ENCODE measurements at places on chromosomes 1 and 21.

GRCh38 chr1:238558156-238558555 lies 667.4 kb upstream of the ZP4 start:
- H3K27ac ChIP-seq = no peak overlapping the region
- DNase-seq = no peak
- H3K36me3 ChIP-seq = no peaks in the 10 kb centered on the region
- no peaks in the 10 kb centered on the region for H3K27me3 ChIP-seq

DNA sequence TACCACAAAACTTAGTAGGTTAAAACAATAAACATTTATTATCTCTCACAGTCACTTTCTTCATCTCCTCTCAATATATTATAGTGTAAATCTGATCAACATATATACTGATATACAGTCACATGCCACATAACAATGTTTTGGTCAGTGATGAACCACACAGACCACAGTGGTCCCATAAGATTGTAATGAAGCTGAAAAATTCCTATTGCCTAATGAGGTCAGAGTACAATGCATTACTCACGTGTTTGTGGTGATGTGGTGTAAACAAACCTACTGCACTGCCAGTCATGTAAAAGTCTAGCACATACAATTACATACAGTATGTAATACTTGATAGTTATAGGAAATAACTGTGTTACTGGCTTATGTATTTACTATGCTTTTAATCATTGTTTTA lies 30.1 kb downstream of the OLFML3 start:
- H3K4me1 ChIP-seq = no peaks in the 10 kb centered on the region
- no peak for DNase-seq
- H3K27ac ChIP-seq = no peak overlapping the region
- no peaks in the 10 kb centered on the region for H3K36me3 ChIP-seq

GRCh38 chr1:234212764-234213657 lies 160.2 kb upstream of the COA6 start:
- peaks cover 31% of the 10 kb centered on the region for H3K4me1 ChIP-seq
- H3K4me3 ChIP-seq = no peak overlapping the region
- peak; percentile 45 for DNase-seq
- H3K27me3 ChIP-seq = peaks cover 3% of the 10 kb centered on the region
- H3K27ac ChIP-seq = no peak overlapping the region

DNA sequence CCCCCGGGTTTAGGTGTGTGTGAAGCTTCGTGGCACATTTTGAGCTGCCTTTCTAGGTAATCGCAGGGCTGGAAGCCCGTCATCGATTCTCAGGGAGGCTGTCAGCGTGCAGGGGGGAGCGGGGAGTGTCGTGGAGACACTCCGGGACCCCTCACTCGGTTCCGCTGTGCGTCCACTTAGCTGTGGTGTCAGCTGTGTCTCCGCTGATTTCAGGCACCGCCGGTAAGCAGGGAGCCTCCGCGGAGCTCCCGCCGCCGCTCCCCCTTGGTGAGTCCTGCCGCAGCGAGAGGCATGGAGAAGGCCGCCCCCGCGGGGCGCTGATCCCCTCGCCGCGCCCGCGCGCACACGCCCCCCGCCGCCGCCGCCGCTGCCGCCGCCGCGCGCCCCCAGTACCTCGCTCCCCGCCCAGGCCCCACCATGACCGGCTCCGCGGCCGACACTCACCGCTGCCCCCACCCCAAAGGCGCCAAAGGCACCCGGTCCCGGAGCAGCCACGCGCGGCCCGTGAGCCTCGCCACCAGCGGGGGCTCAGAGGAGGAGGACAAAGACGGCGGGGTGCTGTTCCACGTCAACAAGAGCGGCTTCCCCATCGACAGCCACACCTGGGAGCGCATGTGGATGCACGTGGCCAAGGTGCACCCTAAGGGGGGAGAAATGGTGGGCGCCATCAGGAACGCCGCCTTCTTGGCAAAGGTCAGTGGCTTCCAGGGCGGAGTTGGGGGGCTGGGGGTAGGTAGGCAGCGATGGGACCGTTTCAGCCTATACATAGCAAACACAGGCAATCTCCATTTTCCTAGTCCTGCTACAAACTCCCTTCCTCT lies 995 bp downstream of the VASH2 start:
- H3K4me3 ChIP-seq = peak overlapping the region; percentile 48
- peaks cover 4% of the 10 kb centered on the region for H3K27me3 ChIP-seq
- H3K4me1 ChIP-seq = peaks cover 11% of the 10 kb centered on the region
- no peak overlapping the region for H3K27ac ChIP-seq
- DNase-seq = no peak

GRCh38 chr1:229015806-229016205 lies 255.1 kb upstream of the RAB4A start:
- peaks cover 7% of the 10 kb centered on the region for H3K27me3 ChIP-seq
- H3K4me3 ChIP-seq = no peak overlapping the region
- no peak for DNase-seq
- no peaks in the 10 kb centered on the region for H3K4me1 ChIP-seq

DNA sequence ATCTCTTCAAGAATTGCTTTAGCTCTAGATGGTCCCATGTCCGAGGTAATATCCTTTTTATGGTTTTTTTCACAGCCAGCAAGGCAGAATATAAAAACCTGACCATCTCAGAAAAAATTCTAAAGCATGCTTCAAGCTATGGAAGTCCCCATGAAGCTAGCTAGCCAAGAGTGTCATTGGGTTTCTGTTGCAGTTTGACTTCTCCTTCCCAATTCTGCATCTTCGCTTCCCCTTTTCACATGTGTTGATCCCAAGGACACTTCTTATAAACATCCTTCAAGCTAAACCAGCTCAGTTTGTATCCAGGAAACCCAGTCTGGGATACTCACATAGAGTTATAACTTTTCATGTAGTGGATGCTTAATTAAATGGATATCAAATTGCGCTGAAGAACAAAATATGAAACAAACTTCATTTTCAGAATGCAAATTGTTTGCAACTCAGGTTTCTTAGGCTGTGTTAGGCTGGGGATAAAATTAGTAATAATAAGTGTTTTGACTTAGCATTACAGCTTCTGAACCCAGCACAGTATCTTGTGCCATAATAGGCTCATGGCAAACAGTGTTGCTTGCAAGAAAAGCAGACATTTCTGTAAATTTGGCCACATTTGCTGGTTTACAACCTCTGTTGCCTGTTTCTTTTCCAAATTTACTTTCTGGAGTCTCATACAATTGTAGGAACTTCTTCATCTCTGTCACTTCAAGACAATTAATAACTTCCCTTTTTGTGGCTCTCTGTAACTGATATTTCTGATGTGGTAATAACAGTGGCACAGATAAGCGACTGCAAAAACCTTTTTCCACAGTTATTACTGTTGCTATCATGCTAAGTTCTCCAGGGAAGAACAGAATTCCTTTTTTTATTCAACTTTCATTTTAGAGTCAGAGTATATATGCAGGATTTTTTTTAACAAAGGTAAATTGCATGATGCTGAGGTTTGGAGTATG lies 53.2 kb downstream of the NCAM2 start:
- H3K27ac ChIP-seq = no peak overlapping the region
- H3K4me3 ChIP-seq = no peak overlapping the region
- no peaks in the 10 kb centered on the region for H3K36me3 ChIP-seq
- no peaks in the 10 kb centered on the region for H3K4me1 ChIP-seq

- H3K4me3 ChIP-seq = no peak overlapping the region
- H3K27ac ChIP-seq = no peak overlapping the region
- H3K27me3 ChIP-seq = no peaks in the 10 kb centered on the region
- no peaks in the 10 kb centered on the region for H3K4me1 ChIP-seq
- H3K36me3 ChIP-seq = no peaks in the 10 kb centered on the region
- DNase-seq = no peak
Observed at GRCh38 chr1:41765152-41765551, 153.6 kb downstream of the HIVEP3 start.

GRCh38 chr1:61481315-61481715 lies 243.6 kb downstream of the TM2D1 start:
- no peaks in the 10 kb centered on the region for H3K4me1 ChIP-seq
- H3K27me3 ChIP-seq = peaks cover 9% of the 10 kb centered on the region
- H3K27ac ChIP-seq = no peak overlapping the region
- no peak overlapping the region for H3K4me3 ChIP-seq

DNA sequence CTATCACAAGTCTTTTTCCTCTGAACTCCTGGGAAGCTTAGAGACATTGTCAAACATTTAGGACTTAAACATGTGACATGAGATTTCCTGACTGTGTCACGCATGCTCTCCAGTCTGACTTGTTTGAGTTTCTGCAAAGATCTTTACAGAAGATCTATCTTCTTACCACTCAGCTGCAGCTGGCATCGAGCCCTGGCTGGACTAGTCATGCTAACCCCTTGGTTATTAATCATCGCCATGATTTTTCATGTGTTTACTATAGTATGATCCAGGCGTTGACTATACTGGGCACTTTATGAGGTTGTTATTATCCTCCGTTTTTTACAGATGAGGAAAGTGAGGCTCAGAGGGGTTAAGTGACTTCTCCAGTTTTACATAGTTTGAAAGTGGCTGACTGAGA lies 18.1 kb upstream of the IRF2BP2 start:
- no peaks in the 10 kb centered on the region for H3K36me3 ChIP-seq
- H3K27ac ChIP-seq = no peak overlapping the region
- no peaks in the 10 kb centered on the region for H3K4me1 ChIP-seq
- no peaks in the 10 kb centered on the region for H3K27me3 ChIP-seq
- DNase-seq = no peak

DNA sequence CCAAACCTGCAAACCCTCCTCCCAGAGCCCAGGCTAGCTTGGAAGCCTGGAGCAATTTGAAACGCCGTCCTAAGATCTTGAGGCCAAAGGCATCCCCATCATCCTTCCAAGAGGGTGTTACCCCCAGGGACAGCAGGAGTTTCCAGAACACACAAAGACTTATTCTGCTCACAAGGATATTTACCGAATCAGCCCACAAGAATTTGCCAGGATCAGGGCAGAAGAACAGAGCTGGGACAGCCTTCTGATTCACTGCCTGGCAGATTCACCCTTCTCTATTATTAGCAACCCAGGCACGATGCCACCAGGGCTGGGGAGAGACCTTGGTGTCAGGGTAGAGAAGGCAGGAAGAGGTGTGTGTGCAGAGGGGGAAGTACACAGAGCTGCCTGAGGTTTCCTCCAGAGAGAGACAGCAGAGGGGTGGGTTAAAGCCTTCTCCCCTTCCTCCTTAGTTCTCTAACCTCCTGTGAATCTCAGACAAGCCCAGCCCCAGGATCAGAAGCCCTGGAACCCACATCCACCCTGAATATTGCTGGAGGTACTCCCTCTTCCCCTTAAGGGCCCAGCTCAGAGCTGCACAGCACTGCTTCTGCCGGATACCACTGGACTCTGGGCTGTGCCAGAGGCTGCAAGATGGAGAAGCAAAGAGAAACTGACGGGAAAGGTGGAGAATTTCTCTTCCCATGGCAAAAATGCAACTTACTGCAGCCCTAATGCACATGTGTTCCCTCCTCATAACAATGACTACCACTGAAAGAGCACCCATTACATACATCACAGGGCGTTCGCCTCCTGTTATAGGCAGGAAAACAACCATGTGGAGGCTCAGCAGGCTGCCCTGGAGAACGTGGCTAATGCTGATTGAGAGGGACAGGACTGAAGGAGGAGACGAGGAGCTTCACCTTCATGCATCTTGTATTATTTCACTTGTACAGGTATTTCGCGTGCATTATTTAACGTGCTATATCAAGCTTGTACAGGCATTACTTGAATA lies 61.8 kb downstream of the ITPKB start:
- H3K4me1 ChIP-seq = peaks cover 97% of the 10 kb centered on the region
- peak overlapping the region; percentile 94 for H3K27ac ChIP-seq
- H3K36me3 ChIP-seq = peaks cover 7% of the 10 kb centered on the region
- DNase-seq = peak; percentile 78
- no peaks in the 10 kb centered on the region for H3K27me3 ChIP-seq
- peak overlapping the region; percentile 81 for H3K4me3 ChIP-seq

DNA sequence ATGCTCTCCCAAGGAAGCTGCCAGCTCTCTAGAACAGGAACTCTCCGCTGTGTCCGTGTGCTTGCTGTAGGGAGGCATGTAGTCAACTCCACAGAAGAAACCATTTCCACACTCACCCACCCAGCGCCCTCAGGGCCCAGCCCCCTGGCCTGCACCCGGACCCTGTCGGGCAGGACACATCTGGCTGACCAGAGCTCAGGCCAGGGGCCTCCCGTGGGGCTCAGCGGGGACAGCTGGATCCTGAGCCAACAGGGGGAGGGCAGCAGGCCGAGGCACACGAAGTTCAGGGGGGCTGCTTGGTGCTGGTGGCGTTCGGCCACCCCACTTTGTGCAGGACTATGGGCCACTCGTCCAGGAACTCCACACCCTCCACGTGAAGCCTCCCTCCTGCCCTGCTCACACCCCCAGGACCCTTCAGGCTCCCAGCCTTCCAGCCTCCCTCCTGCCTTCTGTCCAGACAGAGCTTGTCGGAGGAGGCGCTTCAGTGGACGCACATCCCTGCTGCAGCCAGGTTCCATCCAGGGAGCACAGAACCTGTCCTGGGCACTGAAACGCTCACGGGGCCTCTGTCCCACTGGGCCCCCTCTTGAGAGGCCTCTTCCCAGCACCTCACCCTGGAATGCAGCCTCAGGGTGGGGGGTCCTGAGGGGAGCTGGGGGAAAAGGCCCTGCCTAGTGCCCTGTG lies 15.0 kb upstream of the FAAP20 start:
- DNase-seq = no peak
- H3K36me3 ChIP-seq = no peaks in the 10 kb centered on the region
- peaks cover 27% of the 10 kb centered on the region for H3K4me1 ChIP-seq
- no peak overlapping the region for H3K4me3 ChIP-seq

DNA sequence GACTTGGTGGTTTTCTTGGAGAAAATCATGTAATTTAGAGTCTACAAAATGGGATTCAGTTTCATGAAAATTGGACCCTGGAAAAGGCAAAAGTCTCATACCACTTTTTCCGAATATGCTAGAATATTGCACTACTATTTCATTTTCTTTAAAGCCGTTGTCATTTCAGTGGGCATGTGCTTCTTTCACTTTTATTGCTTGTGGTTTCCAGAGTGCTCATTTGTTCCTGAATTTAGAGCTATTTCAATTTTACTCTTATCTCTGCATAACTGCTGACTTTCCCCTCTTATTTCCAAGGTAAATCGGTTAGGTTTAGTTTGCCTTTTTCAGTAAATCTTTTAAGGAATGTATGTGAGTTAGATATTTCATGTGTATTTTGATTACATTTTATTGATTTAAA lies 11.6 kb downstream of the HHAT start:
- no peaks in the 10 kb centered on the region for H3K27me3 ChIP-seq
- peaks cover 12% of the 10 kb centered on the region for H3K4me1 ChIP-seq
- no peak for DNase-seq
- no peaks in the 10 kb centered on the region for H3K36me3 ChIP-seq

- H3K27me3 ChIP-seq = peaks cover 5% of the 10 kb centered on the region
- no peaks in the 10 kb centered on the region for H3K4me1 ChIP-seq
- no peaks in the 10 kb centered on the region for H3K36me3 ChIP-seq
- no peak overlapping the region for H3K27ac ChIP-seq
Observed at GRCh38 chr1:24752305-24752704, 7.1 kb downstream of the CLIC4 start.

DNA sequence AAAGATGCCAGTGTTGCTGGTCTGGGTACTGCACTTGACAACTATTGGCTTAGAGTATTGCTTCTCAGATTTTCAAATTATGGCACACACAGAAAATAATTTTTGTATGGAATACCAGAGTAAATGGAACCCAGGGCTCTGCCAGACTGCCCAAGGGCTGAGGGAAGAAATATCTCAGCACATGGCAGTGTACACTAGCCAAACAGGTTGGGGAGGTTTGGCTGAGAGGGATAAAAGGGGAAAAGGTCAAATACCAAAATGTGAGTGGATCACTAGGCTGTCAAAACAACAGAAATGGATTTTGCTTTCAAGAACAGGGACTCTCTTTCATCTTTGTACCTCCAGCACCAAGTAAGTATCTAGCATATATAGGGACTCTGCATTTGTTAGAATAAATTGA lies 3.0 kb upstream of the RGS8 start:
- H3K27ac ChIP-seq = no peak overlapping the region
- no peak overlapping the region for H3K4me3 ChIP-seq
- H3K36me3 ChIP-seq = no peaks in the 10 kb centered on the region
- no peak for DNase-seq
- peaks cover 2% of the 10 kb centered on the region for H3K27me3 ChIP-seq

- peaks cover 59% of the 10 kb centered on the region for H3K4me1 ChIP-seq
- no peak overlapping the region for H3K27ac ChIP-seq
- no peak overlapping the region for H3K4me3 ChIP-seq
Observed at GRCh38 chr1:31051611-31052010, 13.9 kb downstream of the PUM1 start.

Data from CD4-positive, CD25-positive, alpha-beta regulatory T cell (primary cell).